ENCODE measurements at places on chromosomes 5 and 9.

DNA sequence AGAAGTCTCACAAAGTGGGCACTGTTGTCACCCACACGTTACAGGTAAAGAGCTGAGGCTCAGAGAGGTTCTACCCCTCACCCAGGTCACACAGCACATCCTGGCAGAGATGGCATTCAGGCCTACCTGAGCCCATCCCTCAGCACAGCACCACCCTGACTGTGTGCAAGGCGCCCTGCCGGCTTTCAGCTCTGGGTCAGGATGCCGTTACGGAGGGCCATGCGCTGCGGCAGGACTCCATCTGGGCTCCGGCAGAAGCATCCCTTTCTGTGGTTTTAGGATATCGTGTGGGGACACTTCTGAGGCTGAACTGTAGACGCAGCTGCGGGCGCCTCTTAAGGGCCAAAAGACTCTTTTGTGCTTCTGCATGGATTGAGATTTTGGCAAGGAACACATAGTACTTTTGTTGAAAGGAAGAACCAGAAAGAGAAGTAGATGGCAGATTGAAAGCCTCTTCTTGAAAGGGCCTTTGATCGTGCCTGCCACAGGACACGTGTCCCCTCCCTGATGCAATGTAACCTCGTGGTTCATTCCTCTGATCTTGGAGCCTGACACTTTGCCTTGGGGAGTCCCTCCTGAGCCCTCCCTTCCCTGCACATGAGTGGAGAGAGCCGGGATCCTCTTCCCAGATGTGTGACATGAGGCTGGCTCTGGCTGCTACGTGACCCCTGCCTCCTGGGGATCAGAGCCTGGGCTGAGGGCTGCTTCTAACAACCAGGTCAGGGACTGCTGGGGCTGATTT is 31.3 kb downstream of the USP20 start:
- no peak for DNase-seq

GRCh38 chr9:120175031-120175430 is 404.9 kb downstream of the CDK5RAP2 start:
- no peak for DNase-seq

- no peak for DNase-seq
Measured at GRCh38 chr9:131464354-131465000, 38.2 kb upstream of the POMT1 start.

- no peak for DNase-seq
Measured at GRCh38 chr9:97046228-97046627, 7.3 kb upstream of the CTSV start.

- no peak for DNase-seq
Measured at GRCh38 chr5:41291323-41291722, 78.0 kb upstream of the C6 start.

- no peak for DNase-seq
Measured at GRCh38 chr5:15620501-15620900, 120.5 kb downstream of the FBXL7 start.

DNA sequence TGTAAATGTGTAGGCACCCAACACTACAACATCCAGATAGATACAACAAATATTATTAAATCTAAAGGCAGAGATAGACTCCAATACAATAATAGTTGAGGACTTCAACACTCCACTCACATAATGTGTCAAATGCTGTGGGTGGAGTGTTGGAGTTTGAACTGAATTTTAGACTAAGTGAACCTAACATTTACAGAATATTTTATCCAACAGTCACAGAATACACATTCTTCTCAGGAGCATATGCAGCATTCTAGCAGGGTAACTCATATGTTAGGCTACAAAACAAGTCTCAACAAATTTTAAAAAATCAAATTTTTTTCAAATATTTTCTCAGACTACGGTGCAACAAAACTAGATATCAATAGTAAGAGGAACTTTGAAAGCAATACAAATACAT is 648.7 kb upstream of the CDH18 start:
- no peak for DNase-seq

DNA sequence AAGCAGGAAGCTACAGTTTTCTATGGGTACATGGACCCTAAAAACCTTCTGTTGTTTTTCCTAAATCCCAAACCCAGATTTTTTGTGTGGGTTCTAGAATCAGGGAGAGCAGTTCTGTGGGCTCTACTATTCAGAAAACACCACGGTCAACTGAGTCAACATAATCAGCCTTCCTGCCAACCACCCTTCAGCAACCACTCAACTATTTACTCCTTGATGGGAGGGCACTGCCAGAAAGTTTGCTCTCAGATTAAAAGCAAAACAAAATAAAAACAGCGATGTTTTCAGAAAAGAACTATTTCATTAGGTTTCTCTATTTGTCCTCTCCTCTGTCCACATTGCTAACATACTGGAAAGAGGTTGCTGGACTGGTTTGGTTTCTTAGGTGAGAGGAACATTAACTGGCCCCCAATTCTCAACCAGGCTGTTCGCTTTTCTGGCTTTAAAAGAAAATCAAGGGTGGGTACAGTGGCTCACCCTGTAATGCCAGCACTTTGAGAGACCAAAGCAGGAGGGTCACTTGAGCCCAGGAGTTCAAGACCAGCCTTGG is 72.3 kb downstream of the GCNT1 start:
- no peak for DNase-seq

GRCh38 chr5:95619096-95619495 is 791 bp upstream of the GPR150 start:
- no peak for DNase-seq

DNA sequence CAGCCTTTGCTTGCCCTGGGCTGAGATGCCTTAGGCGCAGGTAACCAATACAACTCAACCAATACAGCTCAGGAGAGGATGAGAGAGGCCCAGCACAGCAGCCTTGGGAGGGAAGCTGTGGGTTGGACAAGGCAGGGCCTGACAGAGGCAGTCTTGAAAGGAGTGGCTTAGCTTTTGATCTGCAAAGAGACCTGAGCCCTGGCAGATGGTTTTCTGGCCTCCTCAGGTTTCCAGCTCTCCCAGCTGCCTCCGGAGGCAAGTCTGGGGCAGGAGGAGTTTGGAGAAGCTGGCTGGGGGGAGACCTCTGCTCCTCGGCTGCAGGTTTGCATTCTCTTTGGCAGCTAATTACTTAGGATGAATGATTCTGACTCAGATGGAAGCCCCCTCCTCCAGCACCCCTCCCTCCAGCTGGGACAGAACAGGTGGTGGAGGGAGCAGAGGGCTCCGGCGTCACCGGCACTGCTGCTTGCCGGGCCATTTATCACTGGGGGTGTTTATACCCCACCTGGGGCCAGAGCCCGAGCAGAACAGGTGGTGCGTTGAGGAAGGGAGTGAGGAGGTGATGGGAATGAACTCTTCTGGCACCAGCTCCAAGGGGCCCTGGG is 50.8 kb downstream of the TSPAN17 start:
- no peak for DNase-seq

GRCh38 chr5:79630444-79630843 is 18.2 kb downstream of the TENT2 start:
- DNase-seq, result no peak

- DNase-seq, result no peak
Measured at GRCh38 chr5:45261125-45261524, 435.1 kb downstream of the HCN1 start.

GRCh38 chr5:153623124-153623523 is 132.7 kb downstream of the GRIA1 start:
- no peak for DNase-seq

GRCh38 chr5:10875201-10875768 is 114.3 kb upstream of the DAP start:
- DNase-seq, result no peak

DNA sequence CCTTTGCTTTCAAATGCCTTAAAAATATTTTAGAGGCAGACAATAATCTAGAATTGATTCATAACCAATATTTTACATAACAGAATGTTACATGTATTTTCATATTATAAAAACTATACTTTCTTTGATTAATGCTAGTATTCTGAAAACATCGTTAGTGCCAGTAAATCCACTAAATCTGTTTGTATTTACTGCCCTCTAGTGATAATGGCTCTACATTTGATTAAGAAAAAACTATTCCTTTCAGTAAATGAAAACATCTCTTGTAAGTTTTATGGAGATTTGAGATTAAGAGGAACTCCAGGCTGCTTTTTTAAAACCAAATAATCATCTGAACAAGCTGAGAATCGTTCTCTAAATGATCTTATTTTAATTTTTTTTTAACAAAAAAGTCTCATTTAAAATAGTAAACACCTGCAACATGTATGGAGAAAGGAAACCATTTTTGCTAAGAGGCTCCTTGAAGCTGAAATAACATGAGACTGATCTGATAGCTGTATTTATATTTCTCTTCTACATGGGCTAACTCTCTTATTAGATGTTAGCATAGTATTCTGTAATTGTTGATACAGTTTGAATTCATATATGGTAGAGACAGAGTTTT is 424.7 kb downstream of the RAB3C start:
- no peak for DNase-seq

DNA sequence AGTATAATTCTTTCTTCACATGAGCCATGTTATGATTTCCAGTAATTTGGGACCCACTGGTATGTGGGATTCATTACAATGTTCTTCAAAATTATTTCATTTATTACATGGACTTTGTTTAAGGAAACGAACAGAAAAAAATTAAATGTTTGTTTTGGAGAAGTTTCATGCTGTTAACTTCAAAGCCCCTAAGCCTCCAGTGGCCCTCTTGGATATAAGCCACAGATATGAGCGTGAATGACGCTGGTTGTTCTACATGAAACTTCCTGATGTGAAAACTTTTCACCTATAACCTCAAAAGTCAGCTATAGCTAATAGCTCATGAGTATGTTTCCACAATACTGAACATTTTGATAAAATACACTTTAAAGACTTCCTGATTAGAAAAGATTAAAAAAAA is 334.2 kb downstream of the PDE4D start:
- DNase-seq, result no peak

- no peak for DNase-seq
Measured at GRCh38 chr9:93093127-93093876, 2.7 kb upstream of the CARD19 start.

DNA sequence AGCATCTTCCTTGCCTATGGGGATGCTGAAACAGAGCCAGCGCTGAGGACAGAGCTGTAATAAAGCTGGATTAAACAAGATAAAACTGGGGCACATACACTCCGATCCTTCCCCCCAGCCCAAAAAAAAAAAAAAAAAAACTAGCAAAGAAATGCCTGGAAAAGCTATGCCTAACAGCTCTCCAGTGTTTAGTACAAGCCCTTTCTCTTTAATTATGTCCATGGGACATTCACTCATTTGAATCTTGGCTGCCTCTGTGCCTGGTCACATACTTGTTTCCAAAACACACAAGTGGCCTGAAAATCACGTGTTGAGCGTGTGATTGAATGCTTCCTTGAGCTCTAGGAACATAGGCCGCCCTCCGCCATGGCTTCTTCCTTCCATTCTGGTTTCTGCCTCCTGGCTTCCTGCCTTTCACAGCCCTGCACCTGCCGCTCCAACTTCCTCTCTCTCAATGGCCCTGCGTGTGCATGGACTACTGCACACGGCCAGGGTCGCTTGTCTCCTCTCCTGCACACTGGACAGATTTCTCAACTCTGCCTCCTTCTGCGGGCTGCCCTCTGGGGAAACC is 111.0 kb upstream of the RETREG1 start:
- DNase-seq, result peak; percentile 60

DNA sequence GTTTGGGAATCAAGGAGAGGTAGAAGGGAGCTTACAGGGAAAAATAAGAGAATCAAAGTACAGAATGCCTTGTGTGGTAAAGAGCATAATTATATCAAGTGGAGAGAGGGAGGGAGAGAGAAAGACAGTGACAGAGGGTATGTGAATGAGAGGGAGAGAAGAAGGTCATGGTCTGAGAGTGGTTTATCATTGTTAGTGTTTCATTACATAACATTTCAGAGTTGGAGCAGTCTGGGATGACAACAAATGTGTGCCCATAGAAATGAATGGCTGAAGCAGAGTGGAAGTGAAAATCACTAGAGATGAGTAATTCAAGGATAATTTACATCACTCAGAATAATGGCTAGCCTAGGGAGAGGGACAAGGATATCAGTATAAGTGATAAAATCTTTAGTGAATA is 799.2 kb downstream of the TLE1 start:
- DNase-seq, result no peak

GRCh38 chr9:97475059-97475458 is 26.4 kb upstream of the TMOD1 start:
- DNase-seq, result no peak

DNA sequence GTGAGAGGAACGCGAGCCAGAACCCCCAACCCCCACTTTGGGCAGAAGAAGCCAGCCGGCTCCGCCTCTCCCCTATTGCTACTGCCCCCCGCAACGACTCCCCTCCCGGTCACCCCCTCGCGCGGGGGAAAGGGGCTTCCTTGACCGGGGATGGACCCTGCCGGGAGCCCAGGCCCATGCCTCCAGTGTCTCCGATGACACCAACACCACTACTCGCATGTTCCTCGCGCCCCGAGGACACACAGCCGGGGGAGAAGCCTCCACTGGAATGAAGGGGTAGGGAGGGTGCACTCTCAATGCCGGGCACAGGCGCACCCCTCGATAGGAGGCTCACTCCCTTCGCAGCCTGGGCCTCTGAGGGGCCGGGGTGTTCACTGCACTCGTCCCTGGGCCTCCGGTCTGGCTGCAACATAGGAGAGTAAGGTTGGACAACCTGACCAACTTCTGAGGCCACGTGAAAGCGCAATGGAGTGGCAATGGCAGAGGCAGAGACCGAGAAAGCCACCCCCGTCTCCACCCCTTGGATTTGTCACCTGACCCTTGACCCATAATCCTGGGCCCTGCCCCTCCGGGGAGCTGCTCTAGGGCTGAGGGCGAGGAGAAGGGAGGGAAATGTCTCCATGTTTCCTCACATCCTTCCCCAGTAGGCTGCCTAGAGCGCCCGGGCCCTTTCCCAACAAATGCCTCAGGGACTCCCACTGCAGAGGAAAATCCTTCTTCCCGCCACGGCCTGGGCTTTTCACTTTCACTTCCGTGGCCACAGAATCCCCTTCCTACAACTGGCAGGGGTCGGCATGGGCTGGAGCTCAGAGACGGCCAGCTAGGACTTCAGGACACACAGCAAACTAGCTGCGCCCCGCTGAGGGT is 1.1 kb upstream of the CNTFR start:
- DNase-seq, result no peak

DNA sequence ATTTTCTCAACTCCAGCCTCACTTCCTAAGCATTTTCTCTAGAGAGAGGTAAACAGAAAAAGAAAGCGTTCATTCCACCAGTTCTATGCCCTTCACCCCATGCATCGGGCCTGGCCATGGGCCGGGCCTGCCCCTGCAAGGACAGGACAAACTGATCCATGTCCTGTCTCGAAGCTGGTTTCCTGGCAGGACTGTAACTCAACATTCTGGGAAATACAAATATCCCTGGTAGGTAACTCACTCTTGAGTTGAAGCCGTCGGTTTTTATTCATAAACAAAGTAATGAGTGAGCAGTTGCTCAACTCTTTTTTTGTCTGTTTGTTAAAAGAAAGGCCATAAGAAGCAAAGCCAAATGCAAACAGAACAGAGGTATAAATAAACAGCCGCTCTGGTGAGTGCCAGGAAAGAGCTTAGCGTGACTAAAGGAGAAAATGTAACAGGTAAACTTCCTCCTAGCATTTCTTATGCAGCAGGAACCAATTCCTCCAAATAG is 64.4 kb upstream of the DNAH5 start:
- no peak for DNase-seq

DNA sequence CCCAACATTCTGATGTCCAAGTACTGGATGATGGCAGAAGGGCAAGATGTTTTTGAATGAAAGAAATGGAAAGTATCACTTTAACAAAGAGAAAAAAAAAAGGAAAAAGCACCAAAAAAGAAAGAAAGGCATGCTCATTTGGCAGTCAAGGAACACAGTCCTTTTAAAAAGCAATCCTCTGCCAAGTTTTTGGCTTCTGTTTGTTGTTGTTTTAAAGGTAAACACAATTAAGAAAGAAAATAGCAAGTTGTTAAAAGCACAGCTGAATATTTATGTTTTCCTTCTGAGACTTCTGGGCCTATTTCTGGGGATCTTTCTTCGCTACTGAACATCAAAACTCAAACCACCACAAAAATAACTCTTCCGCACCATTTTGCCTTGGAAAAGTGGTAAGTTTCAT is 162.1 kb downstream of the TRPM3 start:
- DNase-seq, result no peak

All from retina (tissue), 1 donor.